ENCODE measurements at places on chromosomes 1 and 21.

- DNase-seq = no peak
Observed at GRCh38 chr21:41888749-41889376, 9.7 kb upstream of the PRDM15 start.

DNA sequence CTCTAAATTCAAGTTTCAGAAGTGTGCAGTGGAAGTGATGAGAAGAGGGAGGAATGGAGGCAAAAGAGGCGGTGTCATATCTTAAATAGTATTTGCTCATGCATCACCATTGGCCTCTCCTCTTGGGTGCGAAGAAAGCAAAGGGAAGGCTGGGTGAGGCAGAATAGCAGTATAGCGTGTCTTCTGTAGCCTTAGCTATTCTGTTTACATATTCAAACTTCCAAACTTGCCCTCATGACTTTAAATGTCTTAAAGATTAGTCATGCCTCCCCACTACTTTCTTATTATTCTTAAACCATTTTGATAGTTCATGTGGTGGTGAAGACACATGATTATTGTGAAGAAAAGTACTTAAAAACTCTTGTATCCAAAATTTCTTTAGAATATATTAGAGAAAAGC lies 104.6 kb upstream of the TENT5C start:
- no peak for DNase-seq

- DNase-seq = no peak
Observed at GRCh38 chr1:53583021-53583867, 124.0 kb downstream of the DMRTB1 start.

GRCh38 chr1:50481142-50481736 lies 58.0 kb upstream of the DMRTA2 start:
- DNase-seq = no peak

DNA sequence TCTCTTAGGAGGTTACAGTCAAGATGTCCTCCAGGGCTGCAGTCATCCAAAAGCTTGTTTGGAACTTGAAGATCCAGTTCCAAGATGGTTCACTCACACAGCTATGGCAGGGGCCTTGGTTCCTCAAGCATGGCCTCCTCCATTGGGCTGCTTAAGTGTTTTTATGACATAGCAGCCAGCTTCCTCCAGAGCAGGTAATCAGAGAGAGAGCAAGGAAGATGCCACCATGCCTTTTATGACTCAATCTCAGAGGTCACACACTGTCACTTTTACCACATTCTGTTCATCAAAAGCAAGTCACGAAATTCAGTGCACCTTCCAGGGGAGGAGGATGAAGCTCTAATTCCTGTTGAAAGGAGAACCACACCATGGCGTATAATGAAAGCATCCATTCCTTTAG lies 17.1 kb downstream of the ELAPOR1 start:
- no peak for DNase-seq

DNA sequence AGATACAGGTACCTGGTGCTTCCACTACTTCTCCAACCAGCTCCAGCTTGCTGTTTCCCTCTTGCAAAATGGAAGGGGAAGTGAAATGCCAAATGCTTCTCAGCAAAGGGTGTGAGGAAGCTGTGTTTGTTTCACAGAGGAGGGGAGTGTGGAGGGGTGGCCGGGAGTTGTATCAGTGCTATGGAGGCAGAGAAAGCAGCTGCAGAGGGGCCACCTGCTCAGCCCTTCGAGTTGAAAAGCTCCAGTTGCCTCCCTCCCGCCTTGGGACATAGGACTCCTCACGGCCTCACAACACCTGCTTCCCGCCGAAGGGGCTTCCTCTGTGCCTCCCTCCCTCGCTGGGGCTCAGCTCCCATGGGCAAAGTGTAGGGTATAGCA lies 12.1 kb upstream of the LINGO4 start:
- DNase-seq = no peak

DNA sequence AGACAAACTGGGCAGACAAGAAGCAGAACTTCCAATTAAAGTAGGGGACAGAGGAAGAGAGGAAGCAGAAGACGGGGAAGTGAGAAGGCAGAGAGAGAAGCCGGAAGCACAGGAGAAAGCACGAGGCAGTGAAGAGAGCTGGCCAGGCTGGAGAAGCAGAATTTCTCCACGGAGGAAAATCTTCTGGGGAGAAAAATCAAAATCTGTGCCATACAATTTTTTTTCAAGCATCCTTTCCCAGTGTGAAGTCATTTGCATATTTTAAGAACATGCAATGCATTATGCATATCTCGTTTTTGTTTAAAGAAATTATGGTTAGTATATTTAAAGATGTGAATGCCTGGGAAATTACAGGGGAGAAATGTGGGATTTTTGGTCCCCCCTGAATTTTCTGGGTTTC lies 7.3 kb upstream of the CAMK2N1 start:
- no peak for DNase-seq

- DNase-seq = no peak
Observed at GRCh38 chr1:62654744-62655143, 33.4 kb downstream of the DOCK7 start.

- no peak for DNase-seq
Observed at GRCh38 chr1:65605621-65606020, 185.2 kb downstream of the LEPR start.

GRCh38 chr1:152735648-152736047 lies 22.2 kb upstream of the KPRP start:
- DNase-seq = no peak

- DNase-seq = no peak
Observed at GRCh38 chr1:15733218-15733725, 2.8 kb upstream of the SLC25A34 start.

GRCh38 chr1:231839999-231840398 lies 213.4 kb downstream of the DISC1 start:
- no peak for DNase-seq

- no peak for DNase-seq
Observed at GRCh38 chr1:212960932-212961331, 10.6 kb downstream of the VASH2 start.

DNA sequence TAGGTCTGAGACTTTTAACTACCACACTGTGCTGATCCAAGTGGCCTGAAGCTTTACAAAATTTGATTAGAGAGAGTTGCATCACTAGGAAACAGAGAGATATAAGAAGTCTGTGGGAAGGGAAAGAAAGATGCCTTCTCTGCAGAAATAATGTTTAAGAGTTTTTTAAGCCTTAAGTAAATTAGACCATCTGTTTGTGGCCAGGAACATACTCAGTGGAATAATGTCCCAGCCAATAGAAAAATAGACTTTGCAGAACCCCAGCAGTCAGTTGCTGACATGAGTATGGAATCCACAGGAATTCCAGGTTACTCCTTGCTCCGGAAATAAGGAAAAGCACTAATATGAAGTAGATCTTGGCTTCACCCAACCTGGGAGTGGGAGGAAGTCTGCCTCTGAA lies 144.8 kb downstream of the ST6GALNAC5 start:
- no peak for DNase-seq

DNA sequence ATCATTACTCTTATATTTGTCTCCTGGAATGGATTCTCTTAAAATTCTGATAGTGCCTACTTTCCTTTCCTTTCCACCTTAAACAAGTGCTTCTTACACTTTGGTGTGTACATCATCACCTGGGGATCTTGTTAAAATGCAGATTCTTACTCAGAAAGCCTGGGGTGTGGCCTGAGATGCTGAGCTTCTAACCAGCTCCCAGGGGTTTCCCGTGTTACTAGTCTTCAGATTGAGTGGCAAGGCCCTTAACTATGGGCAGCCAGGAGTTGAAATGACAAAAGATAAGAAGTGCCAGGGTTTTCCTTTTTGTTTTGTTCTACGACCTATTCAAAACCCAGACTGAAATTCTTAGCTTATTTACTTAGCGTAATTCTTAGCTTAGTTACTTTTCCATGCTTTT lies 159.2 kb downstream of the HFM1 start:
- no peak for DNase-seq

GRCh38 chr21:30072496-30072895 lies 94.1 kb downstream of the CLDN17 start:
- no peak for DNase-seq

- peak; percentile 39 for DNase-seq
Observed at GRCh38 chr1:94819945-94820746, at the start of gene SLC44A3. SLC44A3 (plus strand) TSS chr1:94820357; CDS start chr1:94820452, 95 bp downstream.

DNA sequence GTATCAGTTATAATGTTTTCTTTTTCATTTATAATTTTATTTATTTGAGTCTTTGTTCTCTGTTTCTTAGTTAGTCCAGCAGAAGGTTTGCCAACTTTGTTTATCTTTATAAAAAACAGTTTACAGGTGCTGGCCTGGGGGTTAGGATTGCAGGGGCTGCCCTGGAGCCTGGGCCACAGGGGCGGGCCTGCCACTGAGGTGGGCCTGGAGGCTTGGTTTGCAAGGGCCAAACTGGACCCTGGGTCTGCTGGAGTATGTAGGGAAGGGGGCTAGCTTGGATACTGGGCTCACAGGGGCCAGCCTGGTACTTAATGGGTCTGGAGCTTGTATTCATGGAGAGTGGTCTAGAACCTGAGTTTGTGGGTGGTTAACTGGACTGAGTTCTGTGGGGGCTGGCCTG lies 789.9 kb upstream of the ADGRL4 start:
- DNase-seq = no peak

DNA sequence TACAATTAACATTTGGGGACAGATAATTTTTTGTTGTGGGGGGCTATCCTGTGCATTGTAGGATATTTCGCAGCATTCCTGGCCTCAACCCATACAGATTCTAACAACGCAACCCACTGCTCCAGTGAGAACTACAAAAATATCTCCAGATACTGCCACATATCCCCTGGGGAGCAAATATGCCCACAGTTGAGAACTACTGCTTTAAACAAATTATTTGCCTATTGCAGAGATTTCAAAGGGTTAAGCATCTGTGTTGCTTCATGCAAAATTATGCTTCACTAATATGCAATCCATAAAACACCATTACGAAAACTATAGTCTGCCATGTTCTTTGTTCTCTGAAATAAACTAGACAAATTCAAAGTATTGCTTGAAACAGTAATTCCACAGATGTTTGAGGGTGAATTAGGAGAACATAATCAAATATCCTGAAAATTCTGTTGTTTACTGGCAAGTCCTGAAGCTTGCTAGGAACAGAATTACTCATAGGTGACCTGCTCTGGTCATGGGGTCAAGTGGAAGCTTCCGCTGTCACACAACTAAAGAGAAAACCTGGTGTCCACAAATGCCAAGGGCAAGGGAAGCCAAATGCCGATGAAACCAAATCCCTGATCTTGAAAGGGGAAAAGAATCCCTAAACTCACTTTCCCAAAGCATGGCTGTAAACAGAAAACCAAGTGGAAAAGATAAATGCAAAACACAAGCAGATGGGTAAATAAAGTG lies 149.4 kb downstream of the RERE start:
- no peak for DNase-seq

DNA sequence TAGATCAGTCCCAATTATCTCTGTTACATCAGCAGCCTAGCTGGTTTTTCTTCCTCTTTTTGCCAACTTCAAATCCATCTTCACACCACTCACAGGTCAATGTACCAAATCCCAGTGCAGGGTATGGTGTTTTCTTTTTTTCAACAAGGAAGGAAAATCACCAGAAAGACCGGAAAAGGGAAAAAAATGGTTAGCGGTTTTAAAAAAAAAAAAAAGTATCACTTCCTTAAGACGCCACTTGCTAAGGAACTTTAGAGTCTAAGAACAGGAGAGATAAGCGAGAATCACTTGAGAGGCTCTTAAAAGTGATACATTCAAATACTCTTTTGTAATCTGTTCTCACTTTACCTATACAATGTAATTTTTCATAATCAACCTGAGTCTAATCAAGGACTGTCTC lies 3.1 kb upstream of the OR10J1 start:
- no peak for DNase-seq

- no peak for DNase-seq
Observed at GRCh38 chr21:41727784-41728763, 38.8 kb downstream of the RIPK4 start.

- no peak for DNase-seq
Observed at GRCh38 chr1:23964790-23965740, 5.4 kb downstream of the PNRC2 start.

- DNase-seq = no peak
Observed at GRCh38 chr21:39582749-39583148, 30.0 kb upstream of the B3GALT5 start.

GRCh38 chr1:242208021-242208420 lies 209.1 kb upstream of the MAP1LC3C start:
- DNase-seq = no peak

- DNase-seq = no peak
Observed at GRCh38 chr1:210747890-210748289, 386.1 kb downstream of the KCNH1 start.

DNA sequence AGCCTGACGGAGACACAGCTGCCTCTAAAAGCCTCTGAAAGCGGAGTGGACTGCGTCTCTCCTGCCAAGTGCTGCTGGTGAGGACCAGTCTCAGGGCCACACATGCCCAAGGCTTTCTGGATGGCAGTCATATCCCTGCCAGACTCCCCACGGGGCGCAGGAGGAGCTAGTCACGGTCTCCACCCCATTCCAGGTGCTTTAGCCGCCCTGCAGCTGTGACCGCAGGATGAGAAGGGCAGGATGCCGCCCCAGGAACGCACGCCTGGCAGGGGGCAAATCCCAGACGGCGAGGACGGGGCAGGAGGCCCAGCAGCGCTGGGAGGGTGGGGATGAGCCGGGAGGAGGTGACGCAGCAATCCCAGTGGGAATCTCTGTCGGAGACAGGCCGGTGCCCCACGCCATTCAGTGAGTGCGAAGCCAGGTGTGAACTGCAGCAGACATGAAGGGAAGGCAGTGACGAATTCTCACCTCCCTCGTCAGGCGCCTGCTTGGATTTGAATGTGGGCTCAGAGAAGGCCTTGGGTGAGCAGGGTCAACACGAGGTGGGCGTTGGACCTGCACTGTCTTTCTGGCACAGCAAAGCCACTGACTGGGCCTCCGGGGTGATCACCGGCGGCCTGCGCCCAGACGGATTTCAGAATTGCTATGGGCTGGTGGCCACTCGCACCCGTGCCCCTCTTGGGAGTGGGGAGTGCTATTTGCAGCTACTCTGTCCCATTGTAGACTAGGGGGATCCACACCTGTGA lies 38.5 kb upstream of the SLC19A1 start:
- DNase-seq = no peak

- no peak for DNase-seq
Observed at GRCh38 chr1:109370712-109371340, 26.9 kb downstream of the SORT1 start.

- DNase-seq = no peak
Observed at GRCh38 chr1:230979952-230980351, 1.1 kb downstream of the ARV1 start.

DNA sequence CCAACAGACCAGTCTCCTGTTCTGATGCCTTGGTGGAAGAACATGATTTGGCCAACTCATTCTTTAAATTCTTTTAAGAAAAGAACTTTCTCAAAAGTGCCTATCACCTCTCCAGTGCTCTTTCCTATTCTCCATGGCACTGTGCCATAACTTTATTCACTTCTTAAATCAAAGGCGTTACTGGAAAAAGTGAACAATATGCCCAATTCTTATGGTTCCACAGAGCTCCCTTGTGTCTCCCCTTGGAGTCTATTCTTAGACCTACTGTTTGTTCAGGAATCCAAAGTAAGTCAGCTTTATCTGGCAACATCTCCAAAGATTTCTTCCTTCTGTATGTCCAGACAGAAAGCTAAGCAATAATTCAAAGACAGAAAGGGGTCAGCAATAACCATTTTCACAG lies 111.9 kb upstream of the MAGI3 start:
- no peak for DNase-seq

- DNase-seq = peak; percentile 14
Observed at GRCh38 chr1:101238681-101239094, 1.9 kb downstream of the S1PR1 start.

GRCh38 chr1:10117865-10118264 lies 85.1 kb downstream of the UBE4B start:
- no peak for DNase-seq

- DNase-seq = no peak
Observed at GRCh38 chr21:28587748-28588147, 404.9 kb downstream of the LTN1 start.
